Ureter (tissue), 1 donor: ENCODE measurements at places on chromosomes 7 and 10.

DNA sequence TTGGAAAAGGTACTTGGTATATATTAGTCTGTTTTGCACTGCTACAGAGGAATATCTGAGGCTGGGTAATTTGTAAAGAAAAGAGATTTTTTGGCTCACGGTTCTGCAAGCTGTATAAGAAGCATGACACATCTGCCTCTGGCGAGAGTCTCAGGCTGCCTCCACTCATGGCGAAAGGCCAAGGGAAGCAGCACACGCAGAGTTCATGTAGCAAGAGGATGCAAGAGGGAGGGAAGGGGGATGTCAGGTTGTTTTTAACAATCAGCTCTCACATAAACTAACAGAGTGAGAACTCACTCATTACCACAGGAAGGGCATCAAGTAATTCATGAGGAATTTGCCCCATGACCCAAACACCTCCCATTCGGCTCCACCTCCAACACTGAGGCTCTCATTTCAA, 484.8 kb upstream of the DPP6 start:
- DNase-seq = no peak

- DNase-seq = peak; percentile 70
Observed at GRCh38 chr7:75937958-75938786, 23.2 kb downstream of the POR start.

DNA sequence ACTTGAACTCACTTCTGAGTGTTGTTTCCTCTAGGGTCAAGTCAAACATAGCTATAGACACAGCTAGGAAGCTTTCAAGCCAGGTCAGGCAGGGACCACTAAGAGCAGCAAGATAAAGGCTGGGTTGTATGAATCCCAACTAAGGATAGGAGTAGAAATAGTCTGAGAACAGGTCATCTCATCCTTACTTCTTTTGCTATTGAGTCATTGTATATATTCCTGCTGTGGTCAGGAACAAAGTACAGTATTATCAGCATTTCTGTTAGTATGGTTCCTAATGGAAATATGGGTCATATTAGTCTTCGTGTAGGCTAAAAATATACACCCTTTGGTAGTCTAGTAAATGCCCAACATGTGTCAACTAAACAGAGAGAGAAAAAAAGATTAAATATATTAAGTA, 145.3 kb downstream of the BTAF1 start:
- DNase-seq = no peak

DNA sequence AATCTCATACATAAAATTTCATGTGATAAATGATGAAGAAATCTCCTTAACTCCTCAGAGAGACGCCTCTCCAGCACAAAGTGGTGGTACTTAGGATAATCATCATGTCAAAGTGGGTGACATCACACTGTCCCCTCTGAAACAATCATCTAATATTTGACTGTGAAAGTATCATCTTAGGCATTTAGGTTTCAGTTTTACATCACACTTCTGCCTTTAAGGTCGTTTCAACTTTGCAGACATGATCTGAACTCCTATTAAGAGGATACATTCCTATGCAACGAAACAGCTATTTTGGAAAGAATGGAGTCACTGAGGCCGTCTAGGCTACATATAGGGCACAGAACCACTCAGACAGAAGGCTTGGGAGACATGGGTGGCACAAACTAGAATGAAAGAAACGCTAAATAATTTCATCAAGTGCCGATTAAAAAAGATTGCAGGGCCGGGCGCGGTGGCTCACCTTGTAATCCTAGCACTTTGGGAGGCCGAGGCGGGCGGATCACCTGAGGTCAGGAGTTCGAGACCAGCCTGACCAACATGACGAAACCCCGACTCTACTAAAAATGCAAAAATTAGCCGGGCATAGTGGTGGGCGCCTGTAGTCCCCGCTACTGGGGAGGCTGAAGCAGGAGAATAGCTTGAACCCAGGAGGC, 2.0 kb downstream of the VOPP1 start:
- DNase-seq = no peak

GRCh38 chr10:109591601-109592000, 331.7 kb downstream of the XPNPEP1 start:
- DNase-seq = no peak
